Karpas-422 (cell line): ENCODE measurements at places on chromosomes 13 and 19. TPM values are rescaled to one million over a fixed set of nuclear protein-coding genes. Genes with fewer than 3 reads are reported as not detected.

DNA sequence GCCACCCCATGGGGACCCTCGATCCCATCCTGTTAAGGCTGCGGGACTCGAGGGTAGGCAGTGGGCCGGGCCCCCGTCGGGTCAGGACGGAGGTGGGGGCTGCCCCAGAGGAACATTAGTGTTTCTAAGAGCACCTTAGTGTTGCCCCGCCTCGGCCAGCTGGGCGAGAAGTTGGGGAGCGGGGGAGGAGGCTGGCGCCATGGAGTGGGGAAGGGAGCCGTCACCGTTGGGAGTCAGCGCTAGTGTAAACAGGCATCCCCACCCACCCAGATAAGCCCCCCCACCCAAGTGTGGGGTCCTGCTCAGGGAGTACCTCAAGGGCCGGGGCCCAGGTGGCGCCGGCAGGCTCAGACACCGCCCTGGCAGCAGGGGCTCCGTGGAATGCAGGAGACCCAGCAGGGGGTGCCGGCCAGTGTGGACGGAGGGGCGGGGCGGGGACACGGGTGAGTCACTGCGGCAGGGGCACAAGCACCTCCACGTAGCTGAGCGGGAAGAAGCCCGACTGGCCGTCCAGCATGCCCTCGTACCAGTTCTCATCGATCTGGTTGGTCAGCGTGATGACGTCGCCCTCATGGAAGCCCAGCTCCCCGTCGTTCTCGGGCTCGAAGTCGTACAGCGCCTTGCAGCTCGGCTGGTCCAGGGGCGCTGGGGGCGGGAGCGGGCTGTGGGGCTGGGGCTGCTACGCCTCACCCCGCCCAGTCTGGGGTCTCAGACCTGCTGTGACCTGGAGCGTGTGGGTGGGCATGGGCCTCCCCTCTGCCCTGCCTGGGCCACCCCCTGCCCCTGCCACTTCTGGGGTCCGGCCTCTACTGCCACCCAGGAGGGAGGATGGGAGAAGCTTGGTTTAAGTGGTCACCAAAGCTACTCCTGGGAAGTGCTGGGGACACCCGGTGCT is 18.0 kb downstream of the MPND start:
- H3K4me3 ChIP-seq: no peak overlapping the region
- DNase-seq: no peak
- no peaks in the 10 kb centered on the region for H3K36me3 ChIP-seq
- H3K4me1 ChIP-seq: no peaks in the 10 kb centered on the region

DNA sequence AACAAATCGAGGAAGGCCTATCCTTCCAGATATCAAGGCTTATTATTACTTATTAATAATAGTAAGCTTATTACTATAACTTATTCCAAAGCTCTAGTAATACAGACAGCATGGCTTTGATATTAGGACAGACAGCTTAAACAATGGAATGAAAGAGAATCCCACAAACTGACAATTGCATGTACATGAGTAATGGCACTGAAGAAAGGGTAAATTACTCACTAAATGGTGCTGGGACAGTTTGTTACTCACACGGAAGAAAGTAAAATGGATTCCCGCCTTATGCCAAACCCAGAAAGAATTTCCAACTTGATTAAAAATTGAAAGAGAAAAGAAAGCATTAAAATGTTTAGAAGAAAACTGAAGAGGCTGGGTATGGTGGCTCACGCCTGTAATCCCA is 60.3 kb downstream of the MIPEP start:
- no peak overlapping the region for H3K4me3 ChIP-seq
- H3K27ac ChIP-seq: no peak overlapping the region
- H3K27me3 ChIP-seq: no peaks in the 10 kb centered on the region
- H3K4me1 ChIP-seq: no peaks in the 10 kb centered on the region
- DNase-seq: no peak

The NPAS1 gene
- 4.8 and 5.7 TPM in 2 replicates for total RNA-seq

The ZNF492 gene
- not detected in 2 replicates for total RNA-seq

The RPS28 gene
- 1,155 and 2,638 TPM in 2 replicates for total RNA-seq
